Stimulated activated CD4-positive, alpha-beta T cell treated with anti-CD3 and anti-CD28 coated beads, TNF-alpha, amount 100 ng/mL, for 24 hours (primary cell): ENCODE measurements at places on chromosomes 6 and 20.
A peak's percentile ranks its signal among the peaks of the same experiment; 100 is the strongest.

GRCh38 chr20:1493536-1493935 lies 2.3 kb upstream of the SIRPB2 start:
- DNase-seq, result no peak

- DNase-seq, result no peak
Observed at GRCh38 chr6:159973951-159974350, 5.1 kb downstream of the IGF2R start.

DNA sequence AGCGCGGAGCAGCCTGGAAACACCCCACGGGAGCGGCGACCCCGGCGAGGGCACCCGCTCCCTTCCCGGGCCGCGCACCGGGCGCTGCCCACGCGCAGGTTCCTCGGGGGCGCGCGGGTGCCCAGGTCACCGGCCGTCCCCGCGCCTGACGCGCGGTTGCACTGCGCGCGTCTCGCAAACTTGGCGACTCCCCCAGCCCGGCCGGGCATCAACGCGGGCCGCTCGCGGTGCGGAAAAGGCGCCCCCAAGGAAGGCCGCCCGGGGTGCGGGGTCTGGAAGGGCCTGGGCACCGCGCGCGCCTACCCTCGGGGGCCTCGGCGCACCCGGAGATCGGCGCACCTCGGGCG lies 555 bp upstream of the ZBTB46 start:
- DNase-seq, result no peak

GRCh38 chr6:133682506-133683307 lies 206.2 kb upstream of the TCF21 start:
- no peak for DNase-seq

- no peak for DNase-seq
Observed at GRCh38 chr6:33700391-33701050, 11.0 kb downstream of the UQCC2 start.

DNA sequence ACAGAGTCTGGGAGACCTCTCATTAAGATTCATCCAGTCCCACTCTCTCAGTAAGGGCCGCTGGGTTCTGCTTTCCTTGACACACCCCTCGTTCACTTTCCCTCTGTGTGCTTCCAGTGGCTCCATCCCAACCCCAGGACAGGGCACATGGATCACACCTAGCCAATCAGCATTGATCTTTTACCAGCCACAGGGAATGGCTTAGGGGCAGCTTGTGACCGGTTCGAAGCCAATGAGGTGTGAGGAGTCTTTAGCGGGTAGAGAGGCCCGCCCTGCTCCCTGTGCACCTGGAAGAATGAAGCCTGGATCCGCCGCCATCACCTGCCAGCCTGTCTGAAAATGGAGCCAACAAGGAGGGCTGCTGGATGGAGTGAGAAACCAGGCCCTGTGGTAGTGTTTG lies 35.2 kb upstream of the OVOL2 start:
- no peak for DNase-seq

- DNase-seq, result no peak
Observed at GRCh38 chr6:155690820-155691219, 235.2 kb upstream of the NOX3 start.

GRCh38 chr6:100152201-100152600 lies 158.2 kb upstream of the MCHR2 start:
- no peak for DNase-seq

- DNase-seq, result no peak
Observed at GRCh38 chr6:149867876-149868640, 3.9 kb upstream of the LRP11 start.

GRCh38 chr6:53735896-53736295 lies 58.9 kb upstream of the LRRC1 start:
- no peak for DNase-seq

DNA sequence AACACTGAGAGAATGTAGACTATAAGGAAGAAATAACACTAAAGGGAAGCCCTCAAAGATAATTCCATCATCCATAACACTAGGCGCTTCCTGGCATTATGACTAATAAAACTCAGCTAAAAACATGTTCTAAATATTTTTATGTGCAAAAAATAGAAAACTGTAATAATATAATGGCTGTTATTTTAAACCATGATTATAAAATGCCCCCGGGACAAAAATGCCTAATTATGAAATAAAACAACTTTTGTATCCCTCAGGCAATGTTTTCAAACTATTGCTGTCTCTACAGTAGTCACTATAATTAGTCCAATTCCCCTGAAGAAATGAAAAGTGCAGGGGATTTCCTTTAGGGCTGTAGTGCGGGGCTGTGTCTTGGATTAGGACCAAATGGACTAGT lies 242.4 kb downstream of the RNF144B start:
- DNase-seq, result no peak

DNA sequence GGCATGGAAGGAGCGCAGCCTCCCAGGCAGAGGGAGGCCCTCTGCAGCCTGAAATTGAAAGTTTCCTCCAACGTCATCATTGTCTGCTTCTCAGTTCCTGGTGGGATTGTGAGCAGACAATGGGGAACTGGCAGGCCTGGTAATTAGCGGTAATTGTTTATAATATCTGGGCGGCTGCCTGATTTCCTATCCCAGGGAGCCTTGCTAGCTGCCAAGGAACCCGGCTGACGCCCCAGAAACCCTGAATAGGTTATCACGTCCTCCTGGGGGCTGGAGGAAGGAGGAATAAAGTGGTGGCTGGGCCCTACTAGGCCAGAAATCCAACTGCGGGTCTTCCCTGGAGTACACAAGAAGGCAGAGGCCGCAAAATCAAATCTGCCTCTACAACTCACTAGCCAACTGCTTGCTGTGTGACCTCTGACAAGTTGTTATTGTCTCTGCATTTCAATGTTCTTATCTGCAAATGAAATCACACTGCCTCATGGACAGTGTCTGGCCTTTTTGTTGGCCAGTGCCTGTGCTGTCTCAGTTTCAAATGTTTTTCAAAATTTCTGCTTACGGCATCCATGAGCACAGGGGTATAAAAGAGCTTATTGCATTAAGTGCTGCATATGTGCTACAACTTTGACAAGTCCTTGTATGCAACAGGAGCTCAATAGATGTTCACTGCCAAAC lies 16.9 kb downstream of the KCNK15 start:
- no peak for DNase-seq

- no peak for DNase-seq
Observed at GRCh38 chr6:56400273-56400672, 152.9 kb upstream of the COL21A1 start.

GRCh38 chr6:161578478-161578877 lies 304.6 kb upstream of the AGPAT4 start:
- DNase-seq, result no peak

GRCh38 chr6:155186052-155186658 lies 77.7 kb upstream of the CLDN20 start:
- DNase-seq, result peak; percentile 64

- no peak for DNase-seq
Observed at GRCh38 chr6:1239805-1240204, 72.1 kb upstream of the FOXQ1 start.

DNA sequence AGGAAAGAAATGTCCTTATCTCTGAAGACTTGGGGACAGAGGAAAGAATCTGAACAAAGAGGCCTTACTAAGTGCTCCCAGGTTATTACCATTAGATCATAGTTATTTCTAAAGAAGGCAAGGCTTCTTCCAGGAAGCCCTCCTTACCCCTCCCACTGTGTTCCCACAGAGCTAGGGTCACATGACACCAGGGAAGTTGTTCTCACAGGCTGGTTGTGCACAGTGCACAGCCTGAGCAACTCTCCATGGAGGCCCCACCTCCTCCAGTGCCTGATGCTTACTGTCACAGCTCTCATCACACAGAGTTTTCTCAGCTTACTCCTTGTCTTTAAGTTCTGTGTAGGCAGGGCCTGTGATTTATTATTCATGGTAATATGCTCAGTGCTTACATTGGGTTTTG lies 68.9 kb upstream of the SCGN start:
- no peak for DNase-seq

GRCh38 chr20:17654649-17655285 lies 27.3 kb downstream of the RRBP1 start:
- DNase-seq, result no peak

DNA sequence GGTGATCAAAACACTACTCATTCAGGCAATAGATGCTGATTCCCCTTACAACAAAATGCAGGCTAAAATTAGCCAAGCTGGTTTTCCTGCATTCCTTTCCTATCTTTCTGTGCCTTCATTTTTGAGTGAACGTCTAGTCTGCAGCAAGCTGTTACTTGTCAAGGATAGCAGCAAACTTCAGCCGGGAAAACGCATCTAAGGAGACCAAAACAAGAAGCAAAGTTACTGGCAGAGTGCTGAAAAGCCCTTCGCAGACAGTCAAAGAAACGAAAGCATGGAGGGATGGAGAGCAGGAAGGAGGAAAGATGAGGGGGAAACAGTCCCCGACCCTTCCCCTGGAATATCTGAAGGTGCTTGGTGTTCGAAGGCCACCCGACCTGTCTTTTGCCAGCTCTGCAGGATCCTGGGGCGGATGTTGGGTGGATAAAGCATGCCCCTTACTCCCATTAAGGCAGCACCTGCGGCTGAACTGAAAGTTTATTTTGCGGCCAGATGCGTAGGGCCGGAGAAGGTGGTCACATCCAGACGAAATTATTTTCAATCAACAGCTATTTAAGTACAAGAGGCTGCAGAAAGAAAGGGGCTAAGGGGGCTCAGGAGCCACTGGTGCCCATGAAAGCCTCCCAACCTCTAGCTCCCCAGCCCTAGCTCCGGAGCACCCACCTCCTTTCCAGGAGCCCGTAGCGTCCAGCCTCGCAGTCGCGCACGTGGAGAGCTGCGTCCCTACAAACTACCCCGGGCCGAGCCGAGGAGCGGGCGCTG lies 538 bp downstream of the FERMT1 start:
- DNase-seq, result no peak

DNA sequence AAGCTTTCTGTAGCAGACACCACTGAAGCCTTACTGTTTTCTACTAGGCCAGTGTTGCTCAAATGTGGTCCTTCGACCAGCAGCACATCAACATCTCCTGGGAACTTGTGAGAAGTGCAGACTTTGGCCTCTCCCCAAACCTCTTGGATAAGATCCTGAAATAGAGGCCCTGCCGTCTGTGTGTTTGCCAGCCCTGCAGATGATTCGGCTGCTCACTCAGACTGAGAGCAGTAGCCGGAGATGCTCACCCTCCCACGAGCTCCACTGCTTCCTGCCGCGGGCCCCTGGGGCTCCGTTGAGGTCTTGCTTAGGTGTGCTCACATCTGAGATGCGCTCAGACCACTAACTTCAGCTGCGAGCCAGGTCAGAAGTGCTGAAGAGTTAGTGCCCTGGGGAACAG lies 129.5 kb upstream of the SSTR4 start:
- no peak for DNase-seq

DNA sequence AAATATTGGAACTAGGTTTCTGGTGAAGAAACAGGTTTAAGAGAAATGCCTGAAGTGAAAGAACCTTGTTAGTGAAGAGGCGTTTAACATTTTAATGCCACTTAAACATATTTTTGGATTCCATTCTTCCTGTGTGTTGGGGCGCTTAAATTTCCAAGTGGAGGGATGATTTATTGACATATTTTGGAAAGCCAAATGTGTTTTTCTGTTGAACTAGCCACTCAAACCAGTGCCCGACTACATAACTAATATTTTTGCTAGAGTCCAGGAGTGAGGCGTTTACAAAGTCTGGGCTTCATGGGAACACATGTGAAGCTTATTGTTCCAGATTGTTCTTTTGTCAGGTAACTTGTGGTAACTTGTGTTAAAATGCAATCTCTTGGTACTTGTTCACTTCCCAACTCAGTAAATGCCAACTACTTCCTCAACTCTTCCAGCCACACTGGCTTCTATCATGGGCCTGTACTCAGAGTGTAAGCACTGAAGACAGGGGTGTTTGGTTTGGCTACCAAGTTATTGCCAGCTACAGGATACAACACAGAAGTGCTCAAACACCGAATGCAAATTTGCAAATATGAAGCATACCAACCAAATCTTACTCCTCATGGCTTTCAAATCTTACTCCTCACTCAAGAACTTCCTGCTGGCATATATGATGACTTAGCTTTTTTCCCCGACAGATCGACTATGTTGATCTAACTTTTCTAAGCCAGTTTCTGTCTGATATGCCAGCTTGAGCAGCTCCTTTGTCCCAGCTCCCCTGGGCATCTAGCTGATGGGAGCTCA lies 2.0 kb upstream of the ZNFX1 start:
- no peak for DNase-seq

- DNase-seq, result no peak
Observed at GRCh38 chr6:104411302-104411701, 448.4 kb downstream of the HACE1 start.

- DNase-seq, result no peak
Observed at GRCh38 chr6:67358241-67358640, 1276.8 kb upstream of the ADGRB3 start.

- no peak for DNase-seq
Observed at GRCh38 chr6:28005975-28006374, 48.9 kb downstream of the OR2B6 start.

- no peak for DNase-seq
Observed at GRCh38 chr20:10314198-10314597, 95.6 kb downstream of the SNAP25 start.

GRCh38 chr6:7617801-7618764 lies 28.1 kb downstream of the SNRNP48 start:
- DNase-seq, result no peak

DNA sequence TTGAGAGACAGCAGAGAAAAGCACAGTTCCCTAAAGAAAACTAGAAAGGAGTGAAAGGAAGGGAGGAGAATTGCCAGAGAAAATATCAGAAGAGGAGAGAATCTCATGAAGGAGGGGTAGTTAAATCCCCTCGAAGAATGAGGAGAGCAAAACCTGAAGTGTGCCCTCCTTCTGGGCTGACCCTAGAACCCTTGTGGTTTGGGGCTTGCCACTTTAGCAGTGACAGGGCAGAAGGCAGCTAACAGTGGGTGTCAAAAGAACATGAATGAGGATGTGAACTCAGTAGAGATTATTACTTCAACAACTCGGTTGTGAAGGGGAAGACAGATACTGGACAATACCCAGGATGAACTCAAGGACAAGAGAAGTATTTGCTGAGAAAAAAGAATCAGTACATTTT lies 73.6 kb downstream of the RALGAPA2 start:
- DNase-seq, result no peak

GRCh38 chr6:93792746-93793145 lies 373.4 kb upstream of the EPHA7 start:
- DNase-seq, result no peak

GRCh38 chr20:64168381-64169090 lies 4.3 kb downstream of the MYT1 start:
- no peak for DNase-seq

GRCh38 chr6:114033606-114034005 lies 62.7 kb upstream of the HDAC2 start:
- DNase-seq, result no peak

- DNase-seq, result no peak
Observed at GRCh38 chr6:14016432-14016831, 91.7 kb downstream of the RNF182 start.

GRCh38 chr6:91042656-91043055 lies 455.8 kb upstream of the MAP3K7 start:
- DNase-seq, result no peak

GRCh38 chr20:9889270-9889981 lies 50.5 kb upstream of the PAK5 start:
- DNase-seq, result no peak

GRCh38 chr6:66814156-66814555 lies 1107.1 kb upstream of the EYS start:
- DNase-seq, result no peak
